Activated gamma-delta T cell (primary cell): ENCODE measurements at places on chromosomes 6 and 20.

- DNase-seq, result no peak
These were observed 3.9 kb downstream of the HMGA1 start for GRCh38 chr6:34240329-34241248.

- no peak for DNase-seq
These were observed 4.7 kb downstream of the SLC16A10 start for GRCh38 chr6:111091987-111092386.

DNA sequence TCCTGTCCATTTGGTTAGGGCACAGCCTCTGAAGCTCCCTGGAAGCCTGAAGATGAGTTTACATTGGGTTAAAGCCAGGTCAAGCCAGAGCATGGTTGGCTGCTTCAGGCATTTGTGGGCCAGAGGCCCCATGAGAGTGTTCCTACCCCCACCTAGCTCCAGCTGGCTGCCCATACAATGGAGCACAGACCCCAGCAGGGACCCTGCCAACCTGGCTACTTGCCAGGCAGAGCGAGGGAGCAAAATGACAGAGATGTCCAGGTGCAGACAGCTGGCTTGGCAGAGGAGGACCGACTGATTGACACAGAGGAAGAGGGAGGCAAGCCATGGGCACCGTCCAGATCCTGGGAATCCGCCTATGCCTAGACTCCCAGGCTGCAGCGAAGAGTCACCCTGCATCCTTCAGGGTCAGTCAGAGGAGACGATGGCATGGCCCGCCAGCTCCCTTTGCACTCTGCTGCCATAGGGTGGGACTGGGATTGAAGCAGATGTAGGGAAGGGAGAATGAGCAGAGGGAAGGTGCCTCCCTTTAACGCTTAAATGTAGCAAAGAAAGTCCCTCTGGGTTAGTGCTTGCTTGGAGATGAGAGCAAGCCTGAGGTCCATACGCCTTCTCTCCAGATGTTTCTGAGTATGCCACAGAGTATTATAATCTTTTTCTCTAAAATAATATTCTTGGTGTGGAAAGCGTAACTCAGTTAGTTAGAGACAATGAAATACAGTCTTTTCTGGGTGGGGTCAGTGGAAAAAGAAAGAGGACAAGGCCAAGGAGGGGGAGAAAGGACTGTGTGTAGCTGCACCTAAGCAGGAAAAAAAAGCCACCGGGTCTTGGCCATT, 77.6 kb upstream of the FYN start:
- DNase-seq, result no peak

GRCh38 chr20:33846291-33846935, 35.3 kb downstream of the CHMP4B start:
- DNase-seq, result no peak

DNA sequence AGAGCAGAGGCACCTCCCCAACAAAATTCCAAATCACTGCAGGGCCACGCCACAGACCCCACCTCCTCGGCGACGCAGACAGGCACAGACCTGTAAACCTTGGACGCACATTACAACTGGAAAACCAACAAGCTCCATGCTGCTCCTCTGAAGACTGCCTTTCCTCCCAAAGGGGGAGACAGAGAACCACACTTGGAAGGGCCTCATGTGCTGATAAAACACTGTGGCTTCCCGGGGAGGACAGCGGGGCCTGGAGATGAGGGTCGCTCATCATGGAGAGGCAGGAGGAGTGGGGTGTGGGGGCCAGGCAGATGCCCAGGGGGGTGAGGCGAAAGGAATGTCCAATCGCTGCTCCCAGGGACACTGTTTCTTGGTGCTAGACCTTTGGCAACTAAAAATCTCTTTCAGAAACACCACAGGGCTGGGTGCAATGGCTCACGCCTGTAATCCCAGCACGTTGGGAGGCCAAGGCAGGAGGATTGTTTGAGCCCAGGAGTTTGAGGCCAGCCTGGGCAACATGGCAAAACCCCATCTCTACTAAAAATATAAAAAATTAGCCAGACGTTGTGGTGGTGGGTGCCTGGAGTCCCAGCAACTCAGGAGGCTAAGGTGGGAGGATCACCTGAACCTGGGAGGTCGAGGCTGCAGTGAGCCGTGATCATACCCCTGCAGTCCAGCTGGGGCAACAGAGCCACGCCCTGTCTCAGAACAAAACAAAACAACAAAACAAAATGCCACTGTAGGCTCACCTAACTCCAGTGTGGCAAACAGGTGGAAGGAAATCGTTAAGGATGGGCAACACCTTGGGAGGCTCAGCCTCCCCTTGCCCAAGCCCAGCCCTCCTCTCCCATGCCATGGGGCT, 53.8 kb downstream of the ABHD12 start:
- no peak for DNase-seq

- DNase-seq, result no peak
These were observed 113.7 kb upstream of the PDE10A start for GRCh38 chr6:165776691-165777090.

- DNase-seq, result no peak
These were observed 83.3 kb downstream of the SOD2 start for GRCh38 chr6:159609652-159610178.

GRCh38 chr20:59340201-59340885, 39.9 kb downstream of the EDN3 start:
- no peak for DNase-seq
